ENCODE measurements at places on chromosomes 6 and 20.

- no peak for DNase-seq
These were observed 98.4 kb upstream of the KCNG1 start for GRCh38 chr20:51121272-51121671.

GRCh38 chr6:142290851-142291250 is 11.0 kb upstream of the ADGRG6 start:
- DNase-seq: no peak

GRCh38 chr20:42113236-42113635 is 495.1 kb upstream of the CHD6 start:
- DNase-seq: no peak

- no peak for DNase-seq
These were observed 40.0 kb upstream of the ANKRD60 start for GRCh38 chr20:58268421-58268821.

DNA sequence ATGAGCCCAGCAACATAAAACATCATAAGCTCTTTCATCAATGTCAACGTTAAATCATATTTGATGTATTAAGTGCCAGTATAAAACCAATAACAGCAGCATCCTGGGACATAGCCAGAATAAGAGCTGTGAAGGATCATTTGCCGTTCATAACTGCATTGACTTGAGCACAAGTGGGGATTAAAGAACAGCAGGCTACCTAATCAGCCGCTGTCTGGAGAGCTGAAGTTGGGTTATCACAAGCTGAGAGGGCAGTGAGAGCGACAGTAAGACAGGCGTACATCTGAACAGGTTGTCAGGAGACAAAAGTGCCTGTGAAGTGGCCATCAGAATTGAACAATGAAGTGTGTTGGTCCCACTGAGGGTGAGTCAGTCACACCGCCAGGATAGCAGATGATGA is 269.6 kb downstream of the GRIK2 start:
- DNase-seq: no peak

DNA sequence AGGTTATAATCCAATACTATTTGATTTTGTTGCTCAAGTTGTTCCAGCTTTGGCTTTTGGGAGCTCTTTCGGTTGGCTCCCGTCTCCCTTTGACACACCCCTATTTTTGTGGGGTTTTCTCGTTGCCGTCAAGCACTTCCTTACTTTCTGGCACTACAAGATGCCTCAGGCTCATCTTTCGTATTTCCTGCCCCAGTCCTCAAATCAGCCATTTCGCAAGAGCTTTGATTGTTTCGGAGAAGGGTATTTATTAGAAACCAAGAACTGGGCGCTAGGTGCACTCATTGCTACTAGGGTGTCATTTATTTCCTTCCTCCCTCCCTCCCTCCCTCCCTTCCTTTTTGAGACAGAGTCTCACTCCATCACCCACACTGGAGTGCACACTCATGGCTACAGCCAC is 13.3 kb upstream of the SOX12 start:
- no peak for DNase-seq

GRCh38 chr6:24455061-24455460 is 34.3 kb downstream of the GPLD1 start:
- no peak for DNase-seq

DNA sequence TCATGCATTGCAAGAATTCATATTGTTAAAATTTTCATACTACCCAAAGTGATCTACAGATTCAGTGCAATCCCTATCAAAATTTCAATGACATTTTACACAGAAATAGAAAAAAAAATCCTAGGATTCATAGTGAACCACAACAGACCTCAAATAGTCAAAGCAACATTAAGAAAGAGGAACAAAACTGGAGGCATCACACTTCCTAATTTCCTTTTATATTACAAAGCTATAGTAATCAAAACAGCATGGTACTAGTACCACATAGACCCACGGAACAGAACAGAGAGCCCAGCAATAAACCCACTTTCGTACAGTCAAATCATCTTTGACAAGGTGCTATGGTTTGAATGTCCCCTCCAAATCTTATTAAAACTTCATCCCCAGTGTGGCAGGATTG is 39.7 kb downstream of the NTSR1 start:
- DNase-seq: no peak

DNA sequence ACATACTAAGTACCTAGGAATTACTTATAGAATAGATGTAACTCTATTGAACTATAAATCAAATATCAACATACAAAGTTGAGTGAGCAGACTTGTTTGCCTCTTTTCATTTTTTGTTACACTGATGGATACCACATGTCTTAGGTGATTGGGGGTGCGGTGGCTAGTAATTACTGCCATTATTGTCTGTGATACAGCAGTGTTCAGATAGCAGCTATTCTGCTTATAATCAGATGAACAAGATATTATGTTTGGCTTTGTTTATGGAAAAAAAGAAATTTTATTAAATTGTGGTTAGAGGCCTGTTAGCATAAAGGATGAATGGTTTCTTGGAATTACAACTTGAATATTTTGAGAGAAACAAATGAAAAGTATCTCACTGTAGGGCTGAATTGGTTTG is 55.9 kb downstream of the KCNQ5 start:
- DNase-seq: no peak

GRCh38 chr6:79993012-79993910 is 11.2 kb upstream of the TTK start:
- DNase-seq: no peak

GRCh38 chr6:33985947-33986346 is 159.9 kb downstream of the GRM4 start:
- no peak for DNase-seq

DNA sequence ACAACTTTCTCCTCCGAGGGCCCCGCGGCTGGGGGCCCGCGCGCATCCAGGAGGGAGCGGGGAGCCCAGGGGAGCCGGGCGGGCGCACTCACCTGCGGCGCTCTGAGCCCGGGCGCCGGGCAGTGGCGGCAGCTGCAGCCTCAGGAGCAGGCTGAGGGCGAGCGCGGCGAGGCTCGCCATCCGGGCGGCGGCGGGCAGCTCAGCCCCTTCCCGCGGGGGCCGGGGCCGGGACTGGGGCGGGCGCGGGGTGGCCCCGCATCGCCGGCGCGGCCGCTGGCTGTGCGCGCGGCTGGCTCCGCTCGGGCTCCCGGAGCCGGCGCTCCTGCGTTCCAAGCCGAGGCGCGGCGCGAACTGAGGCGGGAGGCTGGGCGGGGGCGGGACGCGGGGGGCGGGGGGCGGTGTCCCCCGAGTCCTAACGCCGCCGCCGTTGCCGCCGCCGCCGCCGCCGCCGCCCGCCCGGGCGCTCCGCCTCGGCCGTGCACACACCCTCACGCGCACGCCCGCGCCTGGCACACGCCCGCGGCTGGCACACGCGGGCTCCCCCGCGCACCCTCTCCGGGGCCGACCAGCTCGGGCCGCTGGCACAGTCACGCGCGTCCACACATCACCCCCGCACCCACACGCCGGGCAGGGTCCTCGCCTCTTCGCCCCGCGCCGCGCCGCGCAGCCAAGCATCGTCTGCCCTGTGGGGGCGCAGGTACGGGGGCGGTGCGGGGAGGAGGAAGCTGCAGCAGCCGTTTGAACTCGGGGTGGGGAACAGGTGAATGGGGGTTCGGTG is at the start of gene PTPRT:
Gene PTPRT (minus strand): TSS at position 353 of the 778 bp plus-strand sequence. CDS start 173 bp downstream, at position 180.
- no peak for DNase-seq

GRCh38 chr20:34260208-34260942 is 19.2 kb downstream of the ASIP start:
- no peak for DNase-seq

DNA sequence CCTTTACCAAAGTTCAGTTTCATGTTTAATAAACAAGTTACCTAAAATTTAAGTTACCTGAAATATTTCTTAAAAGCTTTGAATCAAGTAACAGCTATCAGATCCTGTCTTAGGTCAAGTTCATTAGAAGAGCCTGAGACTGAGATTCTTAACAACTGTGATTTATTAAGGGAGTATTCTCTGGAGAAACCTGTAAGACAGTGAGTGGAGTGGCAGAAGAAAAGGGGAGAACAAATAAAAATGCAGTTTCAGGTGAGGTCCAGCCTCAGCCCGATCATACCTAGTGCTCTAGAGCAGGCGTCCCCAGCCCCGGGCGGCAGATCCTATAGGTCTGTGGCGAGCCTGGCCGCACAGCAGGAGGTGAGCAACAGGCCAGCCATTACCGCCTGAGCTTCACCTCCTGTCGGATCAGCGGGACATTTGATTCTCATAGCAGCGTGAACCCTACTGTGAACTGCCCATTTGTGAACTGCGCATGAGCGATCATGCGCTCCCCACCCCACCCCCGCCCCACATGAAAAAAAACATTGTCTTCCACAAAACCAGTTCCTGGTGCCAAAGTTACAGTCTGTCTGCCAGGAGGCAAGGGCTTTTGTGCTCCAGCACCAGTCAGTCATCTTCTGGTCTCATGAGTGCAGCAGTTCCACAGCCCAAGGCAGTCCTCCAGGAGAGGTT is 59.2 kb upstream of the ADGRB3 start:
- DNase-seq: no peak

DNA sequence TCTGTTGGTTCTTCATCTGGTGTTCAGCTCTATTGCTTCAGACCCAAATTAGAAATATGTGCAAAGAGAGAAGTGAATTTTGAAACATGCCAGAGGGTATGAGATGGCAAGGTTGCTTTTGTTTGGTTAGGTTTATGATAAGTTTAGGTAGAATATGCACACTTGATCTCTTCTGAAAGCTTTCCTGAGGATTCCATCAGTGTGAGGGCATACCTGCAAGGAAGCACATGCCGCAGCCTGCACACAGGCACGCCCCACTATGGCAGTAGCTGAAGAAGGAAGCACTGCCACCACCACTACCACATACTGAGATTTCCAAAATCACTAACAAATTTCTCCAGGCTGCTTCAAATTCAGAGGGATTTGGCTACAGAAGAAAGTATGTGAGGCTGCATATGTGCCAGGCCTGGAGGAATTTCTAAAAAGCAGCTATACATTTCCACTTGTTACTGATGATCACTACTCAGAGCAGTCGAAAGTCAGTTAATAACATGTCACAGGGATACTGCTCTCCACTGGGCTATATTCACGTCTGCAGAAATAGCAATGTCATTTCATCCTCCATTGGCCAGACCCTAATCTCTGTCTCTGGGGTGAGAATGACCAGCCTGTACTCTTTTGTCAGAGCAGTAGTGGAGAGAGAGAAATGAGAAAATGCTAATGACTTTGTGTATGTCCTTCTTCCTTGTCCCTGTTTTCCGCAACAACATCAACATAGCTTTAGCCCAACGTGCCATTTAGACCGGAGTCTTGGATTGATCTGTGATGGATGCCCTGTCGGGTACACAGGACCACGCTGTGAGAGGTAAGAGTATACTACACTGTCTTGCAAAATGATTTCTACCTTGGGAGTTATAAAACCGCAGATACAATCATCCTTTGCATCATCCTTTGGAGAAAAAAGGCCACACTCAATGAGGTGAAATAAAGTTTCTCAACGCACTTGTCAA is 396.7 kb downstream of the LAMA2 start:
- DNase-seq: no peak

DNA sequence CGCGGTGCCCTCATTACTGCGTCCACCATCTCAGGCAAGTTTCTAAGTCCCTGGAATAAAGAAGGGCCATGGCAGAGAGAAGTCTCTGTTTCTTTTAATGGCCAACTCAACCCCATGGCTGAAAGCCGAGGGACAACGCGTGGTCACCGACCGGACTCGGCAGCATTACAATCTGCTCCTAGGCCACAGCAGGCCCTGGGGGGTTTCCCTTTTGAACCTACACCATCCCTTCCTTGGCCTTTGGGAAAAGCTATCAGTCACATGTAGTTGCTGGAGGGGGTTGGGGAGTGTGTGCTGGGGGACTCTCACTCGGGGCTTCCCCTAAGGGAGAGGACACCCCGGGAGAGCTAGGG is 11.1 kb upstream of the FAM83C start:
- no peak for DNase-seq

DNA sequence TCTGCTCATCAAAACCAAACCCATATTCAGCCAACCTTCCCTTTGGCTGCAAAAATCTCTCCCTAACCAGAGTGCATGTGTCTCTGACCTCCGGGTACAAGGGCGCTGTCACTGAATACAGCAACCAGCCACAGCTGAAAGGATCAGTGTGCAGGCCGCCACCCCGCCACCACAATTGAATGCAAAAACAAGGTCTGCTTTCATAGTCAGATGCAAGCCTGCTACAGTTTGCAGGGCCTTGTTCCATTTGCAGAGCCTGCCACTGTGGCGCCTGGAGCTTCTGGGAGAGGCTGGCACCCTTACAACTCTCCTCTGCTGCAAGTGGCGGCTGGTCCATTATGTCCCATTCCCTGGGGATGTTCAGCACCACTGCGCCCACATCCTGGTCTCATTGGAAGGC is 23.5 kb downstream of the MDGA1 start:
- DNase-seq: no peak

DNA sequence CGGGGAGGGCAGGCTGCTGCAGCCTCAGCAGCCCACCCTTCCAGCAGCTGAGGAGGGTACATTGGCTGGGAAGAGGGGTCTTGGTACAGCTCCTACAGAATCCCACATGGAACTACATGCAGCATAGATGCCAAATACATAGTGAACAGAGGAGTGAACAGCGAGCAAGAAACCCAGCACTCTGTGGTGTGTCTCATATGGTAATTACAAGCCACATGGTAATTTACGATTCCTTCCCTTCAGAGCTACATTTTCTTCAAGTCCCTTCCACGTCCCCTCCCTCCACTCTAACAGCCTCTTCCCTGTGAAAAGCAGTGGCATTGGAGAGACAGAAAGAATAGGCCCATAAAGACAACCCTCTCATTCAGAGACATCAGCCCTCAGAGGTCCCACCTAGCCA is 167.7 kb downstream of the SYNDIG1 start:
- DNase-seq: no peak

- DNase-seq: no peak
These were observed 29.8 kb upstream of the NEDD9 start for GRCh38 chr6:11262242-11262641.

GRCh38 chr6:153073841-153074240 is 57.2 kb downstream of the RGS17 start:
- DNase-seq: no peak

DNA sequence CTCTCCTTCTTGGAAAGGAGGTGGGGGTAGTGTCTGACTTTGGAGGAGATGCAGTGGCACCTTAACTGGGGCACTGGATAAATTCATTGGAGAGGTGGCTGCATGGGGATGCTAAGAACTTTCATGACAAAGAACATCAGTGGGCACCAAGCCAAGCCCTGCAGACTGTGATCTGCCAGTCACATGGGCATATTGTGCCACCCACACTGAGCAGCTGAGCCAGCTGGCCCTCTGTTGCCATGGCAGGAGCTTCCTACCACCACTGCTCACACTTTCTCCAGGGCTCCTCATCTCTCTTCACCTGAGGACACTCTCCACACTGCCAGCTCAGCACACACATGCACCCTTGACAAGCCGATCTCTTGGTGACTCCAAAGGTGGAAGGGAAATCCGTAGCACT is 715.6 kb downstream of the QKI start:
- no peak for DNase-seq

DNA sequence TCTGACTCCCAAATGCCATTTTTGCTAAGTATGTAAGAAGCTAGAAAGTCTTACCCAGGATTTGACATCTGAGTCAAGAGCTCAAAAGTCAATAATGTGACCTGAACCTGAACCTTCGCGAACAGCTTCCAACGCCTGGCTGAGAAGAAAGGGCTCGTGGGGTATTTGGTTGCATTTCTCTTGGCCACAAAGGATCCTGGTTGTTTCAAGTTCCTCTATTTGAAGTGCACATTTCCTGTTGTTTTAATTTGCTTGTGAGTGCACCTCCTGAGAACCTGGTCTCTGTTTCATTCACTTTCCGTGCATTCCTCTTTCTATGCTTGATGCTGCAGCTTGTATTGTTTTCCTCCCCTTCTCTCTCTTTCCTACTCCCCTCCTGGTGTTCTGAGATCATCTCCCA is 212.5 kb downstream of the FOXA2 start:
- no peak for DNase-seq

- DNase-seq: no peak
These were observed 10.3 kb downstream of the LYRM4 start for GRCh38 chr6:5250451-5250850.

GRCh38 chr6:90370493-90370959 is 73.9 kb upstream of the BACH2 start:
- DNase-seq: no peak
